ENCODE measurements at places on chromosomes 16 and 17.
A peak's percentile ranks its signal among the peaks of the same experiment; 100 is the strongest.

GRCh38 chr16:88569985-88570690 lies at the start of gene ZC3H18:
TSS of gene ZC3H18 (plus strand) at chr16:88570403. CDS start at chr16:88577124, 6,721 bp downstream.
- DNase-seq = peak; percentile 98

DNA sequence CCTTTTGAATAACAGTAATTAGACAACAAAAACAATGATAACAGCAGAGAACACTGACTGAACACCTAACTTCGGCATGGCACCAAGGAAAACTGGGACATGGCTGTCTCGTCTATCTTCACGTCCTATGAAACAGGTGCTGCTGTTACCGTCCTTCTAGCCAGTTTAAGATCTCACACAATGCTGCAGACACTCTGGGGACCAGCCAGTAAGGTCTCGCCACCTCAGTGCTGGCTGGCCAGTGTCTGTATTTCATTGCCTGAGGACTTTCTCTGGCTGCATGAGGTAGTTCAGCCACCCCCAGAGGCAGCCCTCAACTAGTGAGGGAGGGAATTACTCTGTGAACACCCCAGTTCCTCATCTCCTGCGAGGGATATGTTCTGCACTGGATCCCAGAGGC lies 57.6 kb downstream of the AMFR start:
- DNase-seq = no peak

DNA sequence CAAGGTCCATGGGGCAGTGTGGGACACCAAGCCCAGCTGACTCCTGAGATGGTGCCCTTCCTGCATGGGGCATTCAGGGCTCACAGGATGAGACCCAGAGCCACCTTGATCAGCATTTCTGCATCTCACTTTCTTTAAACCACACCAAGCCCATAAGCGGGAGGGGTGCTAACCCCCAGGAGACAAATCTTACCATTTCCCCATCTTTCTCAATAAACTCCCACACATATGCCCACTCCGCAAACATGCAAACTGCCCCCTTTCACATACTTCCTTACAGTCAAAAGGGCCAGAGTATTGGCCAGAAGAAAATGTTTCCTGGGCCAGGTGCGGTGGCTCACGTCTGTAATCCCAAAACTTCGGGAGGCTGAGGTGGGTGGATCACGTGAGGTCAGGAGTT lies 3.7 kb upstream of the SLC39A11 start:
- DNase-seq = no peak

DNA sequence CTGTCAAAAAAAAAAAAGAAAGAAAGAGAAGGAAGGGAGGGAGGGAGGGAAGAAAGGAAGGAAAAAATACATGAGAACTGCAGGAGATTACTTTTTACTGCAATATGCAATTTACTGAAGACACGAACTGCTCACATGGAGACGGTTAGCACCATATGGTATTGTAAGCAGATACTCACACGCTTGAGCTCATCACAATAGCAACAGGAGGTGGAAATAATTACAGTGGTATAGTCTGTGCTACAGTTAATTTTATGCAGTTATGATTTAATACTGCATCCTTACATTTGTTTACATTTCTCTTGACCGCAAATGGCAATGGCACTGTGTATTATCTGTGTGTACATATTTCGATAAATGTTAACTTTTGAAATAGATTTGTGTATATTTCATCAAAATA lies 21.4 kb upstream of the SLC46A1 start:
- no peak for DNase-seq

- DNase-seq = peak; percentile 44
Measured at GRCh38 chr17:2929881-2930533, 133.4 kb downstream of the OR1D5 start.

DNA sequence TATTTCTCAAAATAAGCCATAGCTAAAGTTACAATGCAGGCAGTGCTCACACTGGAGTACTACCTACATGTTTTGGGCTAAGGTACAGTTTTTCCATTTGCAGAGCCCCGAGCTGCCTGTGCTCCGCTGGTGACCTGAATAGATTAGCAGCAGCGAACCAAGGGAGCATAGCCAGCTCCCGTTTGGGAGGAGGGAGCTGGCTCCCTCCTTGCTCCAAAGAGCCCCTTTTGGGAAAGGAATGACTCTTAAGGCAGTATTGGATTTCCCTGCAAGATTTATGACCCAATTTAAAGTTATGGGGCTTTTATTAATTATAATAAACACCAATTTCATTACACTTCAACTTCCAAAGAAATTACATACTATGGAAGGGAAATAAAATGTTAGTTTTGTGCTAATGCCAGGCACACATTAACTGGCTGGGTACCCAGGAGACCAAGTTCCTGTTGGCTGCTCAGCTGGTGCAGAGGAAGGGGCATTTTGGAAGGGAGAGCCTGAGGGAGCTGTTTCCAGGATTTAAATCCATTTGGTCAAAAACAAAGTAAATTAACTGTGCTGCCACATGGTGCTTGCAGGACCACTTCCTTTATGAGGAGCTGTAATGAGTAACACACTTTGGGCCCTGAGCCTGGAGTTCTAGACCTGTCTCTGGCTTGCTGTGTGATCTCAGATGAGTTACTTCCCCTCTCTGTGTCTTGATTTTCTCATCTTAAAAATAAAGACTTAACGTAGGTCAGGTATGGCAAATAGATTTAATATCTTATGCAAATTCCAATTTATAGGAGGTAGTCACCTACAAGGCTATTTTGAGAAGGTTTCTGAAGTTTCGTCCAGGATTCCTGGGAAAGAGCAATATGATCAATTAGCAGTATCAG lies 362.1 kb upstream of the CCL2 start:
- DNase-seq = no peak

DNA sequence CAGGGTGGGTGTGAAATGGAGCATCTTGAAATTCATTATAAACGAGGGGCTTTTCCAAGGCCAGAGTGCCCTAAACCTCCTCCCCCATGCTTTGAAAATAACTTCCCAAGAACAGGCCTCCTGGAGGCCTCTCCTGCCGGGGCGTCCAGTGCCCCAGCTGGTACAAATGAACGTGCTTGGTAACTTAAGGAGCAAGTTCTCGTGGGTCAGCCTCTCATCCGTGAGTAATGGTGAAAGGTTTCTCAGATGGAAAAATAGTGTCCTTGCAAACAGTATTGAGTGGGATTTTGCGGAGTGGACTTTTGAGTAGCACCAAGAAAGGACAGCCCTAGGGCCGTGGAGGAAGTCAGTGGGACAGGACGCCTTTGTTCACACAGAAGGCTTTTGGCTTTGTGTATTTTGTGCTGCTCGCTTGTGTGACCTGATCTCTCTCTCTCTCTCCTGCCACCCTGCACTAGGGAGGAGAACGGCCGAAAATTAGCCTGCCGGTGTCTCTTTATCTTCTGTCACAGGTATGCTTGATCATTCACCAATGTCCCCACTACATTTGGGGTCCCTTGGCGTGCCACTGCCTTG lies 34.6 kb downstream of the CLEC16A start:
- no peak for DNase-seq

- DNase-seq = no peak
Measured at GRCh38 chr17:57107498-57108101, 22.6 kb downstream of the AKAP1 start.

DNA sequence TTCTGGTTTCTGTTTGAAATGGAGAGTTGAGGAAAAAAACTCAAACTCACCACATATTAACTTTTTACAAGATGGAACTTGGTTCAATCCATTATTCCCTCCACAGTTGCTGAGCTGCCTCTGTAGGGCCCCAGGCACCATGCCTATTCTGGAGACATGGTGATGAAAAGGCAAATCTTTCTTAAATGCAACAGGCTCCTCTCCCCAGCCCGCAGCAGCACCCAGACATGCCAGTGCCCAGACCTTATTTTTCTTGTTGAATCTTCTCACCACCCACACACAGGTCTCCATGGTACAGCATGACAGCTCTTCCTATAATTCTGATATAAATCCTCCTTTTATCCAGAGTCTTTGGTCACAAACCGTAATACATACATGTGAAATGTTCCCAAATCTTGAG lies 7.6 kb downstream of the CYTH1 start:
- no peak for DNase-seq

DNA sequence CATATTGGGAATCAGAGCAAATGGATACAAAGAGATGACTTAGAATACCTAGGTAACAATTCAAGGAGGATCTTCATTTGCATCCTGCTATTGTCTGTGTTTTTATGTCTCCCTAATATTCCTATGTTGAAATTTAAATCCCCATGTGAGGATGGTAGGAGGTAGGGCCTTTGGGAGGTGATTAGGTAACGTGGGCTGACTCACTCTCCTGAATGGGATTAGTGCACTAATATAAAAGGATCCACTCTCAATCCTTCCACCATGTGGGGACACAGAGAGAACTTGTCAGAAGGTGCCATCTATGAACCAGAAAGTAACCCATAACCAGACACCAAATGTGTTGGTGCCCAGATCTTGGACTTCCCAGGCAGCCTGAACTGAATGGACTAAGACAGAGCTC lies 83.4 kb downstream of the CDH8 start:
- no peak for DNase-seq

DNA sequence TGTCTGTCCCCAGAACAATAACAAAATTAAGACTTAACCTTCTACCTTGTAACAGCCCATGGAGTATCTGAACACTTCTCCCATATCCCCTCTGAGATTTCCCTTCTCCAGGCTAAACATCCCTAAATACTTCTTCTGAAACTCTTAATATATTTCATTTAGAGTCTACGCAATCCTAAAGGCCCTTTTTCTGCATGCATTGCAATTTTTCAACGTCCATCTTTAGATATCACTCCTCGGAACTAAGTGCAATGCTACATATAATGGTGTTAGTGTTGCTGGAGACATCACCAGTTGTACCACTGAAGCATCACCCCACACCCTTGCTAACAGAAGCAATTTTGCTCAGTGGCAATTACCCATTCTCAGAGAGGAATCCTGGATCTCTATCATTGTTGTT lies 13.2 kb downstream of the GRIN2A start:
- no peak for DNase-seq

- no peak for DNase-seq
Measured at GRCh38 chr17:56817066-56817465, 16.7 kb downstream of the C17orf67 start.

DNA sequence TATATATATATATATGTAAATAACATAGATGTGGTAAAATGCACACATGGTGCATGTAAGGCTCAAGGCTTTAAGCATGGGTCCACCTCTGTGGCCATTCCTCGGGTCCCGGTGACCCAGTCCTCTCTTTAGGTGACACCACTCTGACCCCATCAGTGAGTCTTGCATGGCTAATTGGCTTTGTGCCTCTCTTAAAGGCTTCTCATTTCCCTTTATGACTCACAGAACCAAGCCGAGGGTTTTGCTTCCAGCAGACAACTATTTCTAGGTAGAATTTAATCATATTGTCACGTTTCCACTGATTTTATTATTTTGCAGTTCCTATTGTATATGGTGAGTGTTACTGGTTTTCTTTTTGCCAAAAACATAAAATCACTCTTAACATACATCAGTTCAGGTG lies 59.7 kb downstream of the PLCG2 start:
- no peak for DNase-seq

GRCh38 chr17:760371-760770 lies 8.3 kb upstream of the GEMIN4 start:
- DNase-seq = no peak

DNA sequence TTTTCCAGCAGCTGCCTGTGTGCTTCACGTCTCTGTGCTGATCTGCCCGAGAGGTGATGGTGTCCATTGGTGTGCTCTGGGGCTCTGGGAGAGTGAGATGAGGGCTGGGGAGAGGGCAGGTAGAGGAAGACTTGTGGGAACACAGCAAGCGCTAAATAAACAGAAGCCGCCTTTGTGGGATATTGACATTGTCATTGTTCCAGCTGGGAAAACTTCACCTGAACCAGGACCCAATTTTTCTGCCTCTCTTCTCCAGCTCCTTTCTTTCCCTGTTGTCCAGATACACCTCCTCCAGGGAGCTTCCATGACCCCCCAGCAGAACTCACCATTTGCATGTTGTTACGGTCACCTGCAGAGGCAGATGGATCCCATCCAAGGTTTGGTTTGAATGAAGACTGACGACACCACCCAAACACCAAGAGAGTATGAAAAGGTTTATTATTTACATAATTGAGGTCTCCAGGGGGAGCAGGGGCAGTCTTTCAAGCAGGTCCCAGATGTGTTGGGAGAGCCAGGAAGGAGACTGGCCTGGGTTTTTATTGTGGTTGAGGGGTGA lies 3.6 kb upstream of the ITGA3 start:
- no peak for DNase-seq

GRCh38 chr17:13569398-13570123 lies 32.2 kb downstream of the HS3ST3A1 start:
- no peak for DNase-seq

DNA sequence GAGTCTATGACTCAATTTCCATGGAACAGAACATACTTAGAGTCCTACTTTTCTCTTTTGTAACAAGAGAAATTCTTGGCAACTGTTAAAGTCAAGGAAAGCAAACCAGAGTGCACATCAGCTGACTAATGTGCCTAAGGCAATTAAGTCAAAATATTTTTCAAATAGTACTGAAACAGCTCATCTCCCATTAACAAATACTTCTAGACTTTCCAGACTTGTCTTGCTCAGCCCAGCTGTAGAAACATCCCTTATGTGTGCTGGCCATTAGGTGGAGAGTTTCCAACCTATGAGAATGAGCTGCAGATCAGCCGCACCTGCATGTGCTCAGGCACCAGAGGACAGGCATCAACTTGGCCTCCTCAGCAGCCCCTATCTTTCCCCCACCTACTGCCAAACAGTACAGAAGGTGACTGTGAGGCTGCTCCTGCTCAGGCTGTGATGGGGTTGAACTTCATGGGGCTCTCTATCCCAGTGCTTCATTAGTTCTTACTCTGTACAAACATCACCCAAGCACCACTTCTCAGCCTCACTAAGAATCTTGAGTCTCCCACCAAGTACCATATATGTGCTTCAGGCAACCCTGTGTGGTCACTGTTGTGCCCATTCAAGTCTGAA lies 32.2 kb downstream of the TEX2 start:
- no peak for DNase-seq

DNA sequence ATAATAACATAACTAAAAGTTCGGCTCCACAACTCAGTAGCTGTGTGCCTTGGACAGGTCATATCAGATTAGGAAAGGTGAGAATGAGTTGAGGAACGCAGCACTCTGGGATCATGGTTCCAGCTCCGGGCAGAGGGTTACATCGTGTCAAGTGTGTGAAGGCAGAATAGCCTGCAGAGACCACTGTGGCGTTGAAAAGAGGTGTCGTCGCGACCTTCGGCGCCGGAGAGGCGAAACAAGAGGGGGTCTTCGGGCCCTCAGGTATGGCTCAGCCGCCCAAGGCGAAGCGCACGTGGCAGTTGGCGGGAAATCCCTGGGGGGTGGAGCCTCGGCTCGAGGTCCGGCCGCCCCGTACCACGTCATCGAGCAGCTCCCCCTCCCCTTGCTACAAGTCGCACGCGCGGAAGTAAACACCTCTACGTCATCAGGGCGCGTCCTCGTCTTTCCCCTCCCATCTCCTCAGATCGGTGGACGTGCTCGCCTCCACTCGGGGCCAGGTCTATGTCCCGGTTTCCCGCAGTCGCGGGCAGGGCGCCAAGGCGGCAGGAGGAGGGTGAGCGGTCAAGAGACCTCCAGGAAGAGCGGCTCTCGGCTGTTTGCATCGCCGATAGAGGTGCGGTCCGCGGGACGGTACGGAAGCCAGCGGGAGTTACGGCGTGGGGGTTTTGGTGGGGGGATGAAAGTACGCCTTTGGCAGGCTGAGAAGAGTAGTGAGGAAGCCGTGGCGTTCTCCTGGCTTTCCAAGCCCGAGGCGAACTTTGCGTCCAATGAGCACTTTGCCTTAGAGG lies at the start of gene DHX40:
TSS of gene DHX40 (plus strand) at position 440 of the 788 bp plus-strand sequence. CDS start at position 502, 62 bp downstream.
- peak; percentile 94 for DNase-seq
